Activated T-cell treated with anti-CD3 and anti-CD28 coated beads for 48 hours (primary cell): ENCODE measurements at places on chromosomes 7 and 10.

DNA sequence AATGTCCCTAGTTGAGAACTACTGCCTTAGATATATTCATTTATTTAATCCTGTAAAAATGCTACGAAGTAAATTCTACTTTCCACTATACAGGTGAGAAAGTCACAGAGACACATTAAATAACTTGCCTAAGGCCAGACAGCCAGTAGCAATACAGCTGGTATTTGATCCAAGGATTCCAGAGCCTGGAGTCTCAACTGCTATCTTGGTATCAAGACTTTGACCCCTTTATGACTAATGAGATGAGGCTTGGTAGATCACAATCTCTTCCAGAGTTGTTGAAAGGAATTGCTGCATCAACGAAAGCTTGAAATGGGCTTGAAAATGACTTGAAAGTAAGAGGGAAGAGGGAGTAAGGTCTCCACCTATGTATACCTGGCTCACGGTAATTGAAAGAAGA is 83.3 kb downstream of the ORC5 start:
- DNase-seq: no peak

DNA sequence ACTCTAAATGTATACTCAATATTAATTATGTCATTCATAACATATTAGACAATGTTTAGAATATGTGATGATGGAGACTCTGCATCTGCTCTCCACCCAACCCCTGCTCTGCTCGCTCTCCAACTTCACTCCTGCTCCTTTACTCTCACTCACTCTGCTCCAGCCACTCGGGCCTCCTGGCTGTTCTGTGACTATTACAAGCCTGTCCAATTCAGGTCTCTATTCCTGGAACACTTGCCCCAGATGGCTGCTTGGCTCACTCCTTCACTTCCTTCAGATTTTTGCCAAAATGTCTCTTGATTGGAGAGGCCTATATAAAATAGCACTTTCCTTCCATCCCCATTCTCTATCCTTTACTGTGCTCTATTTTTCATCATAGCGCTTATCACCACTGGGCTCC is 84.8 kb downstream of the HBP1 start:
- DNase-seq: no peak

- no peak for DNase-seq
Measured at GRCh38 chr10:43453266-43453831, 16.4 kb downstream of the ZNF487 start.

GRCh38 chr7:139960157-139960556 is 102.6 kb downstream of the PARP12 start:
- no peak for DNase-seq

DNA sequence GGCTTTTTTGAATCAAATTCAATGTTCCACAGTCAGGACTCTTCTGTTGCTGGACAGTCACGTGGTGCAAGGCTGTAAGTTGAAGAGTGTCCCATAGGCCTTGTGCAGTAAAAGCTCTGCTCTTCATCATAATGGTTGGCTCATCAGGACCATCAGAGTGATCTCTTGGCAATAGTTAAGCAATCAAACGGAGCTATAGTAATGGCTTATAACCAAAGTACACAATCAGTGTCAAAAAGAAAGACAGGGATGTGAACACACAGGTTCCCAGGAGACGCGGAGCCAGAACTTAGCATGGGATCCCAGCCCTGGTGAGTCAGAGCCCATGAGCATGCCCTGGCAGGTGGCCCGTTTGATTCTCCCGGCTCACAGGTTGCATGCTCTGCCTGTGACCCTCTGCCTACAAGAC is 10.8 kb upstream of the GPNMB start:
- DNase-seq: no peak

- no peak for DNase-seq
Measured at GRCh38 chr7:87110778-87111177, 41.5 kb upstream of the DMTF1 start.

- DNase-seq: no peak
Measured at GRCh38 chr10:103463499-103463898, 4.8 kb upstream of the CALHM1 start.

DNA sequence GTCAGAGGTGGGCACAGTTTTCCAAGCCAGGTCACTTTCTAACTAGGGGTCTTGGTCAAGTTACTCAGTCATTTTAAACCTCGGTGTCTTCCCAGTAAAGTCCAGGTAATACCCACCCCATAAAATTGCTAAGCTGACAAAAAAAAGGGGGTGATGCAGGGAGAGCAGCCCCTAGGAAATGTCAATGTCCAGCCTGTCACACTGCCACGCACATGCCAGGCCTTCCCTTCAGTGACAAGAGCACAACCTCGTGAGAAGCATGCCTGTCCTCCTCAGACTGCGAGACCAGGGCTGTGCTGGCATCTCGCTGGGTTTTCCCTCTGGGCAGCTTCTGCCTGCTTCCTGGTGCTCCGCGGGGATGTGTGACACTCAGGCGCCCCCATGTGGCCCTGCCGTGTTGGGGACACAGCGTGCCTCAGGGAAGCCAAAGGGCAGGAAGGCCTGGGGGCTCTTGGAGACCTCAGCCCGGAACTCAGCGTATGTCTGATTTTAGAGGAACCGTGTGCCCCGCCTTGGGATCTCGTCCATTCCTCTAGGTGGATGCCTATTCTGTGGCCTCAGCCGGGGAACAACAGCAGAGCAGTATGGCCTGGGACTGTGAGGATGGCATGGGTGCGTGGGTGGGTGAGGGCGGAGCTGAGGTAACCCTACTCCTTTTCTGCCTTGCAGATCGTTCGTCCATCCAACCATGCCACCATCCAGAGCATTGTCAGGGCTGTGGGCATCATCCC is 10.2 kb upstream of the GDF2 start:
- peak; percentile 80 for DNase-seq

DNA sequence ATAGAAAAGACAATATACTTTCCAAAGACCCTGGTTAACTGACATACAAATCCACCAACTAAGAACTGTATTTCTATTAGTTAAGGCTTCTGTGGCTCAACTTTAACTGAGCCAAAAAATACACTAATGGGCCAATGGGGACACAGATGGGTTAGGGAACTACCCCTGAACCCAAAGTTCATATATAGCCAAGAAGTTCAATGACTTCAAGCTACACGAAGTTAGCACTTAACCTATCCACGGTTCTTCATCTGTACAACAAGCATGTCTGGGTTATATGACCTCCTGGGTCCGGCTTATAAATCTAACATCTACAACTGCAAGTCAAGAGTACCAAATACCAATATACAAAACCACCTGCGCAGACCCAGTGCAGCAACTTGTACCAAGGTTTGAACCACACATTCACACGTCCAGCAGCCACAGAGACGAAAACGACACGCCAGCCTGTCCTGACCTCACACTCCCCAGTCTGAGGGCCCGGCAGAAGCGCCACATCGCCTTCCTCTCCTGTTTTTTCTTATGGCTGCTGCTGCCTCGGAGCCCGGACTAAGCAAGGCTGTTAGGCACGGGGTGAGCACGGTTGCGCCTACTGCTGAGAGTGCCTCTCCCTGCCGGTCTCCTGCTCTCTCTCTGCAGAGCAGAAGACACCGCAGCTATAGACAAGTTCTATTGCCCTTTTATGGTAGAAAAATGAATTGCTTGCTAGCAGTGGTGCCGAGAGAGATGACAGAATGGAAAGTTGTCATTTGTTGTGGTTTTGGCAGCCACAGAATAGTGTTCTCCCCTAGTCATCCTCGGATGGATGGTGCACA is 86.3 kb downstream of the RNF216 start:
- DNase-seq: peak; percentile 57

DNA sequence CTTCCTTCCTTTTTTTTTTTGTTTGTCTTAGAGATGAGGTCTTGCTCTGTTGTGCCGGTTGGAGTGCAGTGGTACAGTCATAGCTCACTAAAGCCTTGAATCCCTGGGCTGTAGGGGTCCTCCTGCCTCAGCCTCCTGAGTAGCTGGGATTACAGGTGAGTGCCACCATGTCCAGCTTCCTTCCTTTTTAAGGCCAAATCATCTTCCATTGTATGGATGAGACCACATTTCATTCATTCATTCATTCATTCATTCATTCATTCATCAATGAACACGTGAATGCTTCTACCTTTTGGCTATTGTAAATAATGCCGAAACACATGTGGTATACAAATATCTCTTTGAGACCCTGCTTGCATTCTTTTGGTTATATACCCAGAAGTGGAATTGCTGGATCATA is 60.0 kb upstream of the BAIAP2L1 start:
- DNase-seq: no peak

- DNase-seq: no peak
Measured at GRCh38 chr7:158707610-158708009, 3.0 kb upstream of the NCAPG2 start.

DNA sequence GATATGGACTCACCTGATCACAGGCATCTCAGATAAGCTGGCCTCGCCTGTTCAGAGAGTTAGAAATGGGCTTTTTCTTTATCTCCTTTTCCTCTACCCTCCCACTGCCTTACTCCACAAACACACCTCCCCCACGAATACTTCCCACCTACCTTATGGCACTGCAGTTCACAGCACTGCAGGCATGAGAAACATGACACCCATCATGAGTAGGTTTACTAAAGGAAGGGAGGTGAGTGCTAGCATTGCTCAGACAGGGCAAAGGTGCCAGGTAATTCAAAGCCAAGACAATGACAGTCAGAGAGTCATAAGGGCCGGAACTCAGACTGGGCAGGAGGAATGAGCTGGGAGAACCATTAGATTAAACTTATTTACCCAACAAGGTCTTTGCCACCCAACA is 220.6 kb downstream of the FAM107B start:
- no peak for DNase-seq

- DNase-seq: no peak
Measured at GRCh38 chr7:125355899-125356298, 426.3 kb upstream of the POT1 start.

GRCh38 chr7:135215698-135216097 is 4.4 kb upstream of the WDR91 start:
- DNase-seq: no peak

DNA sequence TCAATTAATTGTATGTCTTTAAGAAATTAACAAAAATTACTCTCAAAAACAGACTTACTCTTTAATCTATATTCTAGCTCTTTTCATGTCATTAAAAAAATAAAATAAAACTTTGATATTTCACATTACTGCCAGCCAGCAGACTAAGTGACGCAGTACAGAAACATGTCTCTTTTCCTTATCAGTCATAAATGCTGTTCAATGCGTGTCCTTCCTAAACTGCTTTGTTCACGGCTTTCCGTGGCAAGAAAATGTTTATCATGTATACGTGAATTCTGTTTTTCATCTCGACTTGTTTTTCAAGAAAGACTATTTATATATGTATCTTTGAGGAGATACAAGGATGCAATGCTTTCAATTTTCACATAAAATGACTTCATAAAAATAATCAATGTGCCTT is 182.4 kb downstream of the DOCK4 start:
- no peak for DNase-seq

DNA sequence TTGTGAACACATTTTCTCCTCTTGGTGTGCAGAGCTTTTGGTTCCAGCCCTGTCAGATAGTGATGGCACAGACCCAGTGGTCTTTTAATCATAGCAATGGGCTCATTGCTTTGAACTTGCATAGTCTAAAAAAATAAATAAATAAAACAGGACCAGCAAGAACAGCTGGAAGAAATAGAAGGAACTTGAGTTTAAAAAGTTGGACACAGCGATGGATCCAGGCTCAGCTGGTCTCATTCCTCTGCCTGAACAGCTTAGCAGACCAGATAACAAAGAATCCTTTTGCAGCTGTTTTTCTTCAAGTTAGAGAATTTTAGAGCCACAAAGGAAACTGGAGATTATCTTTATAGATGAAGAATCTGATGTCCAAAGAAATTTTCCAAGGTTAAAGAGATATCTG is 1005.6 kb downstream of the LRMDA start:
- DNase-seq: no peak
